Activated CD4-positive, alpha-beta T cell treated with anti-CD3 and anti-CD28 coated beads, Interleukin-10, Interleukin-2, amounts not matched to agents 100 ng/mL and 50 ng/mL, durations not matched to agents 16 hours and 8 hours (primary cell): ENCODE measurements at places on chromosomes 11 and 22.

GRCh38 chr11:19985111-19985510, 175.2 kb downstream of the DBX1 start:
- DNase-seq: no peak

- DNase-seq: no peak
Observed at GRCh38 chr22:28243539-28243938, 324.5 kb upstream of the PITPNB start.

DNA sequence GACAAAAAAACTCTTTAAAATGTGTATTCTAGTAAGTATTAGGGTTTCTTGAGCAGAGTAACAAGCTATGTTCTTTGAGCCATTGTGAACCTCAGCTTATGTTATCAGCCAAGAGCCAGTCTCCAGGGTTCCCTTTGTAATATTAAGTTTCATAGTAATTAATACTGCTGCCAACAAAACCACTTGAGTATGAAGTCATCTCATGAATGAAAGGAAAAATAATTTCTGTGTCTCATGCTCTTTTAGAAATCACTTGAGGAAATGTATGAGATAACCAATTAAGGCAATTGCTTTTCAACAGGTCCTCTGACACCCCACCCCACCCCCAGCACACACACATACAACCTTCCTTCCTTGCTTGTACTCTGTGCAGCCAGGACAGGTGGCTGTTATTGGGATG, 59.9 kb downstream of the BBOX1 start:
- no peak for DNase-seq

- peak; percentile 98 for DNase-seq
Observed at GRCh38 chr11:67630228-67630942, 648 bp upstream of the NUDT8 start.

DNA sequence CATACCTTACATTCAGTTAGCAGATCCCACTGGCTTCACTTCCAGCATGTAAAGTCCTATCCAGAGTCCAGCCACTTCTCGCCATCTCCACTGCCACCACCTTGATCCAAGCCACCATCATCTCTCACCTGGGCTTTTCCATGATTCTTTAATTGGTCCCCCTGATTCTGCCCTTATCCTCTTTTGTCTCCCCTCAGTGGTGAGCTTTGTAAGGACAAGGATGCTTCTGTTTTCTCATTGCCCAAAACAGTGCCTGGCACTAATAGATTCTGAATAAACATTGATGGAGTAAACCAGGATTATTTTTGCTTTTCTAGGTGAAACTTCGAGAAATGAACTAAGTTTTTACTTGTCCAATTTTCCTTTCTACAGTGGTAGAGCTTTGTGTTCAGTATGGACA, 4.4 kb downstream of the POLA2 start:
- no peak for DNase-seq

GRCh38 chr22:20552443-20553401, 45.3 kb downstream of the MED15 start:
- DNase-seq: no peak

DNA sequence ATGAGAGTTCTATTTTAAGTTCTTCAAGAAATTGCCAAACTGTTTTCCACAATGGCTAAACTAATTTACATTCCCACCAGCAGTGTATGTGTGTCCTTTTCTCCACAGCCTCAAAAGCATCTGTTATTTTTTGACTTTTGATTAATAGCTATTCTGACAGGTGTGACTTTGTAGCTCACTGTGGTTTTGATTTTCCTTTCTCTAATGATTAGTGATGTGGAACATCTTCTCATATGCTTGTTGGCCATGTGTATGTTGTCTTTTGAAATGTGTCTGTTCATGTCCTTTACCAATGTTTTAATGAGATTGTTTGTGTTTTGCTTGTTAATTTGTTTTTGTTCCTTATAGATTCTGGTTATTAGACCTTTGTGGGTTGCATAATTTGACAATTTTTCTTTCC, 18.0 kb upstream of the RAB38 start:
- DNase-seq: no peak
